ENCODE measurements at places on chromosomes 11 and 22.

DNA sequence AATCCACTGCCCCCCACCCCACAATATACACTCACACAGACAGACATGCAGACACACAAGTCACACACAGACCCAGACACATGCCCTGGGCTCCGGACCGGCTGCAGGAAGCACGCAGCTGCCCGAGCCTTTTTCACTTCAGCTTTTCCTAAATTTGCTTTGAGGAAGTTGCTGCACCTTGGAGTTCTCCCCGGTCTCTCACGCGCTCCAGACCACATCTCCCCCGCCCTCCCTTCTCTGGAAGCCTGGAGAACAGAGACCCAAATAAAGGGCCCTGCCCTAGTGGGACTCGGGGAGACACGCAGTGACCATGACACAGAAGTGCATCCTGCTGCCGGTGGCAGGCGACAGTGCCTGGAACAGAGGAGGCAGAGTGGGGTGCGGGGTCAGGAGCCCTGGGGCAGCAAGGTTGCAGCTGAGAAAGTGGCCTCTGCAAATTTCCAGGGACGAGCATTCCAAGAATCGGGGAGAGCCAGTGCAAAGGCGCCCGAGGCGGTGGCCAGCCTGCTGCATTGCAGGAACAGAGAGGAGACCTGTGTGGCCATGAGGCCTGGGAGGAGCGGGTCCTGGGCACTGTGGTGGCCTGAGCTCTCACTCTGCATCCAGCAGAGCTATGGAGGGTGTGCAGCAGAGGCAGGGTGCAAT lies 19.1 kb downstream of the RPL3 start:
- no peak for DNase-seq

GRCh38 chr11:64724863-64725532 lies 2.0 kb upstream of the NRXN2 start:
- DNase-seq = no peak

- DNase-seq = no peak
Measured at GRCh38 chr22:17235149-17235655, 16.0 kb upstream of the ADA2 start.

- no peak for DNase-seq
Measured at GRCh38 chr11:121035780-121036179, 11.9 kb downstream of the TBCEL start.

GRCh38 chr11:113736323-113736722 lies 30.2 kb upstream of the TMPRSS5 start:
- DNase-seq = no peak

DNA sequence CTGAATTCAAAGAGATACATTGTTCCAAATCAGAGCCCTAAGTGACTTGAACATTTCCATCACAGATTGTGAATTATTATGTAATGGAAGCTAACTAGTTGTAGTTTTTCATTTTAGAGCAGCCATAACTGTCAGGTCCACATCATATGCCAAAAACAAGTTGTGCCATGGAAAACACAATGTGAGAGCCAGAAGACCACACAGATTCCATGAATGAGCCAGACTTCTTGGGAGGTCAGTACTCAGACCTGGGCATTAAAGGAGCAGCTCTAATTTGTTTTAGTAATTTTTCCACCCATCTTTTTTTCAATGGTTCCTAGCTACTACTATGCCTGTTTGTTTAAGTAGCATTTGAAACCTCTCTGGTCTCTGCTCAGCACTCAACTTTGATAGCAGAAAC lies 279.4 kb downstream of the FAT3 start:
- DNase-seq = no peak
